ENCODE measurements at places on chromosomes 13 and 19. TPM values are rescaled to one million over a fixed set of nuclear protein-coding genes. Genes with fewer than 3 reads are reported as not detected.

DNA sequence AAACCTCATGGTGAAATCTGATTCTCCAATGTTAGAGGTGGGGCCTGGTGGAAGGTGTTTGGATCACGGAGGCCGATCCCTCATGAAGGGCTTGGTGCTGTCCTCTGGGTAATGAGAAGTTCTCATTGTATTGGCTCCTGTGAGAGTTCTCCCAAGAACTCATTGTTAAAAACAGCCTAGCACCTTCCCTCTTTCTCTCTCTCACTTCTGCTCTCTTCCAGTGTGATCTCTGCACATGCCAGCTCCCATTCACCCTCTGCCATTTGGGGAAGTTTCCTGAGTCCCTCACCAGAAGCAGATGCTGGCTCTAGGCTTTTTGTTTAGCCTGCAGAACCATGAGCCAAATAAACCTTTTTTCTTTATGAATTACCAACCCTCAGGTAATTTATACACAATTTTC, 3.1 kb upstream of the SUCLA2 start:
- no peak for DNase-seq

- no peak for DNase-seq
Observed at GRCh38 chr13:110638814-110639806, 23.8 kb downstream of the NAXD start.

GRCh38 chr19:29193155-29193554, 19.8 kb downstream of the UQCRFS1 start:
- DNase-seq = no peak

- DNase-seq = peak; percentile 14
Observed at GRCh38 chr13:79225487-79226232, 180.4 kb downstream of the RBM26 start.

DNA sequence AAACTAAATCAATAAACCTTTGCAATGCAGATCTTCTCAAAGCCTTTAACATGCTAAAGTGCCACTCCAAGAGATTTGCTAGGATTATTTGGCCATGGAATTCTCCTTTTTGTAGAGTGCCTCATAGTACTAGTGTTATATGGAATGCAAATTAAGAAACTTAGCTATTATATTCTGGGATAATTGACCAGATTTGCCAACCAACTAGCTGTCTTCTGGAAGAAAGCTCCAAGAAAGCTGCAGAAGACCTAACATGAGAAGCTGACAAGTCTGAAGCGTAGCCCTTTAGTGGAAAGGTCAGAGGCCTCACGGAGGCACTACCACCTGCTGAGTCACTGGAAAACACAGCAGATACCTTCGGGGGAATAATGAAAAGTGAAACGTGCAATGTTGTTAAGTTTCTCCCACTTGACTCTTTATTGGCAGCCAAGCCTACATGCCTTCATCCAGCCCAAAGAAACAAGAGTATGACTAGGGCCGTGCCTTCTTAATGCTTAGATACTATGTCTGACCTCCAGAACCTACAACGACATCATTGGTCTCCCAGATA, 29.8 kb upstream of the KATNAL1 start:
- no peak for DNase-seq

DNA sequence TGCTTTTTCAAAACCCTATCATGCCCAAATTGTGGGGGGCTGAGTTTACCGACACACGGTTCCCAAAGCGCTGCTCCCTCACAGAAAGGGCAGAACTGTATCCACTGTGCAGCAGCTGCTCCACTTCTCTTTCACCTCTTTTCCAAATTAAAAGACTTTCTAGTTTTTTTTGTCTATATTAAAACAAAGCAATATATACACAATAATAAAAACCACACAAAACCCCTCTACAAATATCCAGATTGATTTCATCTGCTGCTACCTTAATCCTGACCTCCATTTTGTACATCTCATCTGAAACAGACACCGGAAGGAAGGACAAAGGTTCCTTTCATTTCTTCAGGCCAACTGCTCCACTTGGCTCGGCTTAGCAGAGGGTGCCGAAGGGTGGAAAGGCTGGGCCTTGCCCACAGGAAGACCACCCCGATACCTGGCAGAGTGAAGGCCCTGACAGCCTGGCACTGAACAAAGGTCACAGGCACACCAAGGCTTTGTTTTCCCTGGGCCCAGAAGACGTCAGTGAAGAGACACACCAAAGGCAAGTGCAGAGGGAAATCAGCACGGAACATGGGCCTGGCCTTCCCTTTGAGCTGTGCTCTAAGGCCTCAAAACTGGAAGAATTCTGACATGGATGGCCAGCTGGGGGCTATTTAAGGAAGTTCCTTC, 71.6 kb downstream of the LATS2 start:
- DNase-seq = no peak

DNA sequence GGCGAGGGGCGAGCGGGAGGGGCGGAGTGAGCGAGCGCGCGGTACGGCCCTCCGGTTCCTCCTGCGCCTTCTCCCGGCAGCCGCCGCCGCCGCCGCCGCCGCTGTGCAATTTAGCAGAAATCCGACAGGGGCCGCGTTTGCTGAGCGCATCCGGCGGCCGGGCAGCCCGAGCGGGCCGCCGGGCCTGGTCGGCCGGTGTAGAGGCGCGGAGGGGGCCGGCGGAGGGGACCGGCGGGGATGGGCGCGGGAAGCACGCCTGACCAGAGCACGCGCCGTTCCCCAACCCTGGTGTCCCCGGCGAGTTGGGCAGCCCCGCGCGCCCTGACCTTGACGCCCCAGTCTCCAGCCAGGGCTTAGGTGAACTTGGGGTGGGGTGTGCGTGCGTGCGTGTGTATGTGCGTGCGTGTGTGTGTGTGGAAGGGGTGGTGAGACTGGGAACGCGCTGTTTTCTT, 144.5 kb upstream of the ZNF536 start:
- DNase-seq = peak; percentile 48

- no peak for DNase-seq
Observed at GRCh38 chr13:77040076-77040475, 13.1 kb upstream of the FBXL3 start.

DNA sequence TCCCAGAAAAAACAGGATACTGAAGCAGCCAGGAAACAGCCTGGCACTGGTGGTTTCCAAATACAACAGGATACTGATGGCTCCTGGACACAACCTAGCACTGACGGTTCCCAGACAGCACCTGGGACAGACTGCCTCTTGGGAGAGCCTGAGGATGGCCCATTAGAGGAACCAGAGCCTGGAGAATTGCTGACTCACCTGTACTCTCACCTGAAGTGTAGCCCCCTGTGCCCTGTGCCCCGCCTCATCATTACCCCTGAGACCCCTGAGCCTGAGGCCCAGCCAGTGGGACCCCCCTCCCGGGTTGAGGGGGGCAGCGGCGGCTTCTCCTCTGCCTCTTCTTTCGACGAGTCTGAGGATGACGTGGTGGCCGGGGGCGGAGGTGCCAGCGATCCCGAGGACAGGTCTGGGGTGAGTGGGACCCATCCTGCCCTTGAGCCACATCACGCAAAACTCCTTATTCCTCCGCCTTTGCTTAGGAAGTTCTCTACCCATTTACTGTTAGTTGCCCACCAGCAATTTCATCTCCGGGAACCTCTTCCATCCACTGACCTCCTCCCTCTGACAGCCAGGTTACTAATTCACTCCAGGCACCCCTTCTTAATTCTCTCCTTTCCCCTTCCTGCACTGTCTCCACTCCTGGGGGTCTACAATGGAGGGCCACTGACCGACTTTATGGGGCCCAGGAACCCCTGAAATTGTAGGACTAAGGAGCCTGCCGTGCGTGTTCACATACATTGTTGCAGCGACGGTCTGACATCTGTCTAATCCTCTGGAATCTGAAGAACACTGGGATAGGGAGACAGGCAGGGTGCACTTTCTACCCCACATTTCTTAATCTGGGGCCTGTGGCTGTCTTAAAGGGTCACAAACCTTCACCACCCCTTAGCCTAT, 1.2 kb downstream of the ITPKC start:
- peak; percentile 26 for DNase-seq

DNA sequence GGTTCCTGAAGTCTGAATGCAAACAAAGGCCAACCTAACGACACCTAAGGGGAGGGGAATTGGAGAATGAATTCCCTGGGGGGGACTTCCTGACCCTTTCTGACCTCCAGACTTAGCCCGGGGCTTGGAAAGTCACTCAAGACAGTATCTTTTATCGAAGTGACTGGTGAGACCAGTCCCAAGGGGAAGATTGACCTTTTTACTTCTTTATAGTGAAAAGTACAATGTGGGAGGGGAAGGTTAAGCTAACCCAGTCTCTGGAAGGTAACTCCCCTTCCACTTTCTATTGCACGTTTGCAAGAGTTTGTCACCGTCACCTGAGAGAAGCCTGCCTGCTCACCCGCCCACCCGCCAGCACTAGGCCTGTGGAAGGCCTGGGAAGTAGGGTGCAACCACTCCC, 111.9 kb downstream of the EFNB2 start:
- no peak for DNase-seq

DNA sequence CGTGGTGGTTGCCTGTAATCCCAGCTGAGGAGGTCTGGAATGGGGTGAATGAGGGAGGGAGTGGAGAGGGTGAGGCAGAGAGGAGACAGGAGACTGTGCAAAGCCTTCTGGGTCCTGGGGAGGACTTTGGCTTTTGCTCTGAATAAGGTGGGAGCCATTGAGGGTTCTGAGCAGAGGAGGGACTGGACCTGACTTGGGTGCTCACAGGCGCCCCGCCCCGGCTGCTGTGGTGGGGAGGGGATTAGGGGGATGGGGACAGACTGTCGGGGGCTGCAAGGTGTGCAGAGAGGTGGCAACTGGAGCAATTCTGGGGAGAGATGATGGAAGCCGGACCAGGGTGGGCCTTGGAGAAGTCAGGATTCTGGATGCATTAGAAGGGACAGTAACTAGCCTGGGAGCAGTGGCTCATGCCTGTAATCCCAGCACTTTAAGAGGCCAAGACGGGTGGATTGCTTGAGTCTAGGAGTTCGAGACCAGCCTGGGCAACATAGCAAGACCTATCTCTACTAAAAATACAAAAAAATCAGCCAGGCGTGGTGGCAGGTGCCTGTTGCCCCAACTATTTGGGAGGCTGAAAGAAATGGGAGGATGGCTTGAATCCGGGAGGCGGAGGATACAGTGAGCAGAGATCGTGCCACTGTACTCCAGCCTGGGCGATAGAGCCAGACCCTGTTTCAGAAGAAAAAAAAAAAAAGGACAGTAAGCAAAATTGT, 16.1 kb upstream of the NANOS3 start:
- DNase-seq = no peak

- peak; percentile 26 for DNase-seq
Observed at GRCh38 chr13:110062077-110062776, 244.7 kb downstream of the COL4A1 start.

- peak; percentile 31 for DNase-seq
Observed at GRCh38 chr13:74040200-74040599, 94.0 kb downstream of the KLF12 start.

GRCh38 chr19:21398851-21399250, 1.9 kb downstream of the ZNF493 start:
- no peak for DNase-seq

DNA sequence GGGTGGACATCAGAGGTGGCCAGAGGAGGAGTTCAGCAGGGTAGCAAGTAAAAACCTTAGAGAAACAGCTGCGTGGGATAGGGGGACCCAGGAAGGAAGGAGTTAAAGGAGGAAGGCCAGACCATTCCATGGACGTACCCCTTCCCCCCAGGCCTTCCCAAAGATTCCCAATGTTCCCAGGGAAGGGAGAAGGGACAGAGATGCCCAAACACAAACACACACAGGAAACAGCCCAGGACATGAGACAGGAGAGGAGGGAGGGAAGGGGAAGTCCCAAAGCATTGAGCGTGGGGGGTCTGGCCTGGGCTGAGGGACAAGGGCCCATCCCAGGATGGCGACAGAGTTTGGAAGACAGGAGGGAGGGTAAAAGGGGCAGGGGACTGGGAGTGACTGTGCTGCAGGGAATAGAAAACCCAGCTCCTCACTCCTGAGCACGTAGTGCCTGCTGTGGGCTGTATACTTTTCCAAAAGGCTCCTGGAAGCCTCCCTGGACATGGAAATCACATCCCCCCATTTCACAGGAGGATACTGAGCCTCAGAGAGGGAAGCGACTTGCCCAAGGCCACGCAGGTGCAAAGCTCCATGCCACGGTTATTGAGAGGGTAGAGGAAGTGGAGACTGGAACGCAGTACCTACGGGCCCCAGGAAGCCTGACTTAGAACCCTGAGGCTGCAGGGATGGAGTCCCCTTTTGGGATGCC, 1.1 kb downstream of the SYDE1 start:
- no peak for DNase-seq

DNA sequence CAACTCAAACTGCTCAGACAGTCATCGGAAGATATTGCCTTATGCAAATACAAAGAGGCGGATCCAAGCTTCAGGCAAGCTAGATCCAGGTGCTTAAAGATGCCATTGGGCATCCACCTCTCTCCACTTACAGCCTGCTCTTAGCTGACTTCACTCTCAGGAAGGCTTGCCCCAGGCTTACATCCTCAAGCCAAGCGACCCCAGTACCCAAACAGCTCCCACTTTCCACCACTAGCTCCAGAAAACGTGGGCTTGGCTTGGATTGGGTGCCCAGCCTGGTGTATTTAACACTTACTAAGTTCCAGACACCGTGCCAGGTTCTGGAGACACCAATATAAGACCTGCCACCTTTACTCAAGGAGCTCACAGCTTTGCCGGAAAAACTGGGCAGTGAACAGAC, 142.1 kb upstream of the VSTM2B start:
- no peak for DNase-seq

DNA sequence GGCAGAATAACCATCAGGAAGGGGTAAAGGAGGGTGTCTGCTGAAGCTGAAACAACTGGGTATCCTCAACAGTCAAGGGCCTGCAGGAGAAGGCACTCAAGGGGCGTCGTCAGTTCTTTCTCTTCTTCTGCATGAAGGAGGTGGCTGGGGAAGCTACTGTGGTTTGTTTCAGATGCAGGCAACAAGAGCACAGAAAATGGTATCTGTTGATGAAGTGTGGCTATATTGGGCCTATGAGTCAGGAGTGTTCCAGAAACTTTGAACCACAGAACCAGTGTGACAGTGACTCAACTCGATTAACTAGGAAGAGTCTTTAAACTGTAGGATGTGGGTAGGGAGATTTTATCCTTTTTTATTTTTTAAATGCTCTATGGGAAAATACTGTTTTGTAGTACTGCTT, 686.3 kb downstream of the FGF9 start:
- DNase-seq = no peak

EDDM13 gene
- total RNA-seq = not detected

ZNF283 gene
- total RNA-seq = 4.0 TPM

SSBP4 gene
- 97.5 TPM for total RNA-seq

HS6ST3 gene
- 0.06 TPM for total RNA-seq

Data from PC-3 (cell line).